ENCODE measurements at places on chromosomes 16 and 17. TPM values are rescaled to one million over a fixed set of nuclear protein-coding genes. Genes with fewer than 3 reads are reported as not detected.

The ZNF750 gene
- not detected for total RNA-seq

The MGAT5B gene
- 4.6 TPM for total RNA-seq

The EXOC3L1 gene
- total RNA-seq: 3.1 TPM

The ORMDL3 gene
- total RNA-seq: 63.3 TPM

The TEX14 gene
- 0.55 TPM for total RNA-seq

DNA sequence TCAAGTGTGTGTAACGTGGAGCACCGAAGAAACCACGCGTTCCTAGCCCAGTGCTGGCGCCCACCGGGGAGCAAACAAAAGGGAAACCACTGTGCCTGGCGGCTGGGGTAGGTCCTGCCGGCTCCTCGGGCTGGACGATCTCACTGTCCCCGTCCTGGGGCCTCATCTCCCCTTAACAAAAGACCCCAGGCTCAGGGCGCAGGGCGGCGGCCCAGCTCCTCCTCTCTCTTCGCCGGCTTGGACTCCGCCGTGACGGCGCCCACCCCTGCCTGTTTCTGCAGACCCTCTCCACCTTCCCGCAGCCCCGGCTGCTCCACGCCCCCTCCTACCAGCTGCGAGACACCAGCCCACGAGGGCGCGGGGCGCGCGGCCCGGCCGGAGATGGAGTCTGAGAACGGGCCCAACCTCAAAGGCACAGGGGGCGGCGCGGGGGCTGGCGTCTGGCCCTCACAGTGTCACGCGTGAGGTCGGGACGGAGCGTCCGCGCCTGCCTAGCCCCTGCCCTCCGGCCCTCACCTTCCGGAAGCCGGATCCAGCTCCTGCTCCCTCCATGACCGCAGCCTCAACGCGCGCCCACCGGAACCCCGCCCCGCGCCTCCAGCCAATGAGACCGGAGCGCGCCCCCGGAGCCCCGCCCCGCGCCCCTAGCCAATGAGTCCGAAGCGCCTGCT is at the start of gene CENPX:
Gene CENPX (minus strand): TSS at position 569 of the 671 bp plus-strand sequence. CDS start 17 bp downstream, at position 552.
- no peak for DNase-seq

DNA sequence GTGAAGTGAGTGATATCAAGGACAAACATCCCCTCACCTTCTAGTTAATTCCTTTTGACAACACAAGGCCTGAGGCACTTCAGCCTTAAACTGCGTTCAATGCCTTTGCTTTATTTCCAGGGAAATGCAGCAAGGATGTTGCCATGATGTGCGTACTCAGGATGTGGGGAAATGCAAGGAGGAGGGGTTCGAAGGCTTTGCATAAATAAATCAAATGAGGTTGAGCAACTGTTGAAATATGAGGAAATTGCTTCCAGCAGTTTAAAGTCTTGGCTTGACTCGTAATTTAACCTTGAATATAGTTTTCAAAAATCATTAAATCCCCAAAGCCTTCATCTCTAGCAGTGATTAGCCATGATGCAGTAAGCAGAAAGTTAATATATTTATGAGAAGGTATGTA is 81.8 kb upstream of the CCL2 start:
- DNase-seq: no peak

DNA sequence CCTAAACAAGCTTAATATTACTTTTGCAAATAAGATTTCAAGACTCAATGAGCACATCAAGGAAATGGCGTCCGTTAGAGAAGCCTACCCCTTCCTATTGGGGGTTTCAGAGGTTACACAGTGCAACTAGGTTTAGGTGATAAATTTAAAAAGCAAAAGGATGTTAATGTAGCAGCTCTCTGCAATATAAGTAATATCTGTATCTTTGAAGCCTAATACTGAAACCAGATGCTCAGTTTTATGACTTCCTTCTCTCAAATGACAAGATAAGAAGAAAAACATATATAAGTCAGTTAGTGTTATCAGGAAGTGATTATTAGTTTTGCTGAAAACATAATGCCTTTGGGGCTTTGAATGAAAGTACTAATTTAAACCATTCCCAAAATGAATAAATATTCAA is 54.3 kb upstream of the MED13 start:
- no peak for DNase-seq

DNA sequence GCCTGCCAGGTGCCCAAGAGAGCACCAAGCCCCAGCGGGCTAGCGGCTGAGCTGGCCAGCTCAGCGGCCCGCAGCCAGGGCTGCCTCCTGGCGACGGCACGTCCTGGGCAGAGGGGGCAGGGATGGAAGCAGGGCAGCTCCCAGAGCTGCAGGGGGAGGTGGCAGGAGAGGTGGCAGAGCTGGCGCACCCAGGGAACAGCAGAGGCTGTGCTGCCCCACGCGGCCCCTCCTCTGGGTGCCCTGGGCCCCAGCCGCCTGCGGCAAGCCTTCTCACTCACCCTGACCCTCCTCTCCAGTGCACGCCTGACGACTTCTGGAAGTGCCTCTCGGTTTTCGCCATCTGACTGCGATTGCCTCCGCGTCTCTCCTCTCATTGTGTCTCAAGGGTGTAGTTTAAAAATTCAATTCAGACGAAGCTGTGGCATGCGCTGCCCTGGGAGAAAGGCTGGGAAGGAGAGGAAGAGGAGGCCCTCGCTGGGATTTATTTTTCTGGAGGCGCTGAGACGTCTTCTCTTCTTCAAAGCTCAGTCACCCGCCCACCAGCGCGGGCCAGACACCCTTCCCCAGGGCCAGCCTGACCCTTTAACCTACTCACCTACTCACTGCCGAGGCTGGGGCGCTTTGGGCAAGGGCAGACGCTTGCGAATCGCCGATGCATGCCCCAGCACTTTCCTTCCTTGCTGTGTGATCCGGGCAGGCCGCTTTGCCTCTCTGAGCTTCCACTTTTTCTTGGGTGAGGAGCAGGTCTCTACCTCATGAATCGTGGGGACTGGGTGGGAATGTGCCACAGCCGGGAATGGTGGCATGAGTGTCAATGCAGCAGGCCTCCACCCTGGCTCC is 24.9 kb downstream of the GSE1 start:
- DNase-seq: no peak

DNA sequence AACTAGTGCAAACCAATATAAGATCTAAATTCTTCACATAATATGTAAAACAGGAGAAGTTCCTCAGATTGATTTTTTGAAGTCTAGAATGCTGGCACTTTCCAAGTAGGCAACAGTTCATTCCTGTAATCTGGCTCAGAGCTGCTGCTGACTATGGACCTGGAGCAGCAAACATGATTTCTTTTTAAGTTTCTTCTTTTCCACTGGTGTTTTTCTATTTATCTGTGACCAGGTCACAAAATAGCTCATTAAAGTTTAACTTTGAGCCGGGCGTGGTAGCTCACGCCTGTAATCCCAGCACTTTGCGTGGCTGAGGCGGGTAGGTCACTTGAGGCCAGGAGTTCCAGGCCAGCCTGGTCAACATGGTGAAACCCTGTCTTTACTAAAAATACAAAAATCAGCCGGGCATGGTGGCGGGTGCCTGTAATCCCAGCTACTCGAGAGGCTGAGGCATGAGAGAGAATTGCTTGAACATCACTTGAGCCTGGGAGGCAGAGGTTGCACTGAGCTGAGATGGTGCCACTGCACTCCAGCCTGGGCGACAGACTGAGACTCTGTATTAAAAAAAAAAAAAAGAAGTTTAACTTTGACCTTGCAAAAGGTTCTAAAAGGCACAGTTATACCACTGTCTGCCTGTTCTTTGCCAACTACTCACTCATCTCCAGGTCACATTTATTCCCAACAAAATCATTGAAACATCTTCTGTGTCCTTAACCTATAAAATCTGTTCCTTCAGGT is 29.4 kb upstream of the SLC13A2 start:
- DNase-seq: no peak

- no peak for DNase-seq
These were observed 201.5 kb upstream of the PIRT start for GRCh38 chr17:11039342-11039741.

DNA sequence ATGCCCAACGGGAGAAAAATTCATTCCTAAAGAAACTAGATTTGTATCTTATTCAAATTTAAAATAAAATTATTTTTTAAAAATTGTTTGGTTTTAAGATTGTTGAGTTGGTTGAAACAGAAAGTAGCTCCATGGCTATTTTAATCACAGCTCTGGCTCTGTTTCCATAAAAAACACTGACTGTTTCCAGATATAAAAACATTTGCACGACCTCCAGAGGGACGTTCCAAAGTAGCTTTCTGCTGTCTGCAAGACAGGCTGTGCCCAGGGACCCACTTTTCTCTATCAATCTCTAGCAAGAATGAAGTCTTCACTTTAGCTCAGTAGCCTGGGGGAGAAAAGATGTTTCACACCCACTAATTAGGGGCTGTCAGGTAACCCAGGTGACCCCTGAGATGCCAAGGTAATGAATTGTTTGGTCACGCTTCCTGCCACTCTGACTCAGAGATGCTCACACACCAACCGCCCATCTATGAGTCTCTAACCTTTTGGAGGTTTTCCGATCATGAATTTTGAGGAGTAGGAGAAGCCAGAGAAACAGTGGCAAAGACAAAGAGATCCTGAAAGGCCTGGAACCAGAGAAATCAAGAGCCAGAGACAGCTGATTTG is 220.1 kb upstream of the SOX9 start:
- no peak for DNase-seq

DNA sequence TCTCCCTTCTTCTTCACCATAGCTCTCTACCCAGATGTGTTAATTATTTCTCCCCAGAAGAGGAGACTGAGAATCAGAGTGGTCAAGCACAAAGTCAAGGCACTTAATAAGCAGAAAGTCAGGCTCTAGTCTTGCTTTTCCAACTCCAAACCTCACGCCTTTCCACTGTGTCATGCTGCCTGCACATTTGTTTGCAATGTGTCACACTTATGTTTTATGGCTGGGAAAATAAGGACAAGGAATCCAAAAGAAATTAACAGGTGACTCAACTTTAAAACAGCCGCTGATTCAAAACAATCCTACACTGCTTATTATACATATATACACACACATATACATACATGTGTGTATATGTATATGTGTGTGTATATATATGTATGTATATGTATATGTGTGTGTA is 255.7 kb upstream of the DYNLRB2 start:
- DNase-seq: no peak

- peak; percentile 58 for DNase-seq
These were observed 246.9 kb downstream of the PRKCA start for GRCh38 chr17:66549311-66549704.

- no peak for DNase-seq
These were observed 91.1 kb downstream of the ANKFN1 start for GRCh38 chr17:56244268-56244890.

GRCh38 chr17:40338058-40338457 is 26.5 kb downstream of the GJD3 start:
- DNase-seq: no peak

DNA sequence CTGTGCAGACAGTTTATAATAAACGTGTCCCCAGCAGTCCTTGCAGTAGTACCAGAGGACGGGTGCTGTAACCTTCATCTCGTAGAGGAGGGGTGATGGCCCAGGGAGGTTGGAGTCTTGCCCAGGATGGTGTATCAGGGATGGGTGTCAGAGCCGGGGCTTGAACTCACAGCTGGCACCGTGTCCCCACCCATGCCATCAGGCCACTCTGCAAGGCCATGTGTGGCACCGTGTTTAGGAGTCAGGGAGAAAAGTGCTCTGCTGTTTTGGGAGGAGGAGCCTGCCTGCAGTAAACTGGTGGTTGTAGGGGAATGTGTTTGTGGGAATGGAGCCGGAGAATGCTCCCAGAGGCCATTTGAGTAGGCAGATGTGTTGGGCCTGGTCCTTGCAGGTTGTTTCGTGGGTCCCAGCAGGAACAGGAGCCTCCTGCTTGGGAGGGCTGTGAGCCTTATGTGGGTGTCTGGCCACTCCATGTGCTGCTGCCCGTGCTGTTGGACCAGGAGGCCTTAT is 1.7 kb downstream of the ADORA2B start:
- DNase-seq: no peak

DNA sequence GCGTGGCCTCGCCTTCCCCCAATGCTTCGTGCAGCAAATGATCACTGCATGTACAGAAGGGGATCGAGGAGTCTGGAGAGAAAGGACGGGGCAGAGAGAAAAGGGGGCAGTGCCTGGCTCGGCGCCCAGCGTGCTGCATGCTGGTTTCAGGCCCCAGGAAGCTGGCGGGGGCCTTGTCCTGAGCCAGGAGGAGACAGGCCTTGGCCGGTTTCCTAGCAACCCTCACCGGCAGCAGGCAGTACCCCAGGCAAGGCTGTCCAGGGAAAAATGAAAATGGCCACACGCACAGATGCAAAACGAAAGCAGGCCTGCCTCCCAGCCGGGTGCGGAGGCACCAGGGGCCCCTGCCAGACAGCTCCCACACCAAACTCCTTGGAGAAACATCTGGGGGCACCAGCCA is 126.3 kb downstream of the ZFHX3 start:
- DNase-seq: no peak

- no peak for DNase-seq
These were observed 7.7 kb downstream of the CEP20 start for GRCh38 chr16:15880434-15881308.

Measured in H9 (cell line).